ENCODE measurements at places on chromosomes 2 and 18.

GRCh38 chr18:75742516-75742915 lies 315.0 kb upstream of the SMIM21 start:
- no peak for DNase-seq

DNA sequence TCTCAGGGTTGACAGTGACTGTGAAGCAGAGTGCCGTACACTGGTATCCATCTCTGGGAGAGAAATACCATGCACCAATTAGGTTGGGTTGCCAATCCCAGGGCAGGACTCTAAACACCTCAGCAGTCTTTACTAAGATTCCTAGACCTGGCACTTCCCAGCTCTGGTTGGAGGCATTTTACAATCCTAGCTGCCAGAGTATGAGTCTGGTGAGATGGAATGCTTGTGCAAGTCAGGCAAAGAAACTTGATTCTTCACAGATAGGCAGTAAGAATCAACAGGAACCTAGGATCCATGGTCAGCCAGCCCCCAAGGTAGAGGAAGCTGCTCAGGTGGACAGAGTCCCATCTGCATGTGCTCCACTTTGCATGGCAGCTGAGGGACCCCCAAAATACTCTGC lies 6.0 kb upstream of the UGT1A5 start:
- no peak for DNase-seq

- DNase-seq = peak; percentile 56
These were observed 64.4 kb downstream of the NCK2 start for GRCh38 chr2:105809097-105809473.

DNA sequence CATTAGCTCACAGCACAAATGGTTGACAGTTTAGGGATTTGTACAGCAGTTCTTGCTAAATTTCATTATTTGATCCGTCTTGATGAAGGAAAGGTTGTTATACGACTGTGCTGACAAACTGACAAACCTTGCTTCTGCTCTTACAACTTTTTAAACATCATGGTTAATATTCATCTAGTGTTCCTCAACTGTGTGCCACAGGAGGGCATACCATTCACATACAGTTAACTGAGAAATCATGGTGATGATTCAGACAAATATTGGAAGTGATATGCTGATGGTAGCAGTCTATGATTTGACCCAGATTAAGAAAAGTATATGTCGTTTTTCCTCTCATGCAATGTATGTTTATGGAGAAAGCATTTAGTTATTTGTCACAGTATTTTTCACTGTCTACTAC lies 129.8 kb upstream of the FSIP2 start:
- no peak for DNase-seq

DNA sequence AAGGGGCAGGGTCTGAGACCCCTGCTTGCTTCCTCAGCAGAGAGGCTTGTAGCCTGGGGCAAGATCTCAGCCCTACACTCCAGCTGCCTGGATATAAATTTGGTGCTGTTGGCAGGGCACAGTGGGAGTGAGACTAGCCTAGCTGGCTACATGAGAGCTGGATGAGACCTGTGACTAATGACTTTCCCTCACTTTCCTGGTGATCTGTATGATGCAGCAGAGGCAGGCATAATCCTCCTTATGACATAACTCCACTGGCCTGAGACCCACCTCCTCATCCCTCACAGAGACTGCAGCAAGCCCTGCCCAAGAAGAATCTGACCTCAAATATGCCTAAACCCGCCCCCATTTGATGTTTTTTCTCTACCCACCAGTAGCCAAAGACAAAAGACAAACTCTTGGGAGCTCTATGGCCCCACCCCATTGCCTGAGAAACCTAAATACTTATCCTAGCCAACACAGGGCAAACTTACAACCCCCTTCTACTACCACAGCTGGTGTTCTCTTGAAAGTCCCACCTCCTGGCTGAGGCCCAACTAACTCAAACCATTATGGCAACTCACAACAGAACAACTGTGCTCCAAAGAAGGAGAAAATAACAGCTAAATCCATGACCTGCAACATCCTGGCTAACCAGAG lies 102.7 kb downstream of the NR4A2 start:
- no peak for DNase-seq

- DNase-seq = no peak
These were observed 35.6 kb upstream of the PNPT1 start for GRCh38 chr2:55729136-55729685.

DNA sequence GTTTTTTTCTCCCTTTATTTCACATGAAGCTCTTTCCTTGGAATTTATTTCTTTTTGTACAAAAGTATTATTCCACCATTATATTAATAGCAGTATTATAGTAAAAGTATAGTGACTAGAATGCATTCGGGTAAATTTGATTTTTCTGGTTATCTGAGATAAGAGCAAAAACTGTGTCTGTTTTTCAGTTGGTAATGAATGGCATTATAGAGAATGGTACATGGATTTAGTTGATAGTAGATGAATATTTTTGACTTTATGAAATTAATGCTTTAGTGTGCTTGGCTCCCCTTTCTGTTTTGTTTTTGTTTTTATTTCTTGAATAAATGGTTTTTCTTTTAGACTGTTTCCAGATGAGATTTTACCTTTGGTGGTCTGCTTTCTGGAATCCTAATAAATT lies 71.8 kb downstream of the MTA3 start:
- DNase-seq = no peak

DNA sequence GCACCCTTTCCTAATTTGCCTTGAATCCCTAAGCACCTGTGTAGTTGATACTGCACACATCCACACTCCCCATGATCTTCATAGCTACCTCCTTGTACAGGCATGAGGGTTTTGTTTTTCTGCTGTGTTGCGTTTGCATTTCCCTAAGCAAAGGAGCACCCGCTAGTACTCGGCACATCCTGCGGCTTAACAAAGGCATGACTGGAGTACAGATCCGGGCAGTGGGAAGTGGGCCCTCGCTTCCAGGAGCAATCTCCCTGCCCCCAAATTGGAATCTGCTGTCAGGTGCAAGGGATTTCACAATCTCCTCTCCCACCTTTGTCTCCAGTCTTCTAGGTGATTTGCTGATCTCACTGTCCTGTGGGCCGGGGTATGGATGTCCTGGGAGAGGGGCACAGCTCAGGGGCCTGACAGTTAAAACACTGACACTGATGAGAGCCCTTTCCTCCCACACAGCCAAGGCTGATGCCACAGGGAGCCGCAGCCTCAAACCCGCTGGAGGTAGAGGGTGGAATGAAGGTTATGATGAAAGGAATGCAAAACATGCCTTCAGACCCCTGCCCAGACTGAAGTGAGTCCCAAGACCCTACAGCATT lies 98.7 kb upstream of the THOC1 start:
- DNase-seq = no peak

DNA sequence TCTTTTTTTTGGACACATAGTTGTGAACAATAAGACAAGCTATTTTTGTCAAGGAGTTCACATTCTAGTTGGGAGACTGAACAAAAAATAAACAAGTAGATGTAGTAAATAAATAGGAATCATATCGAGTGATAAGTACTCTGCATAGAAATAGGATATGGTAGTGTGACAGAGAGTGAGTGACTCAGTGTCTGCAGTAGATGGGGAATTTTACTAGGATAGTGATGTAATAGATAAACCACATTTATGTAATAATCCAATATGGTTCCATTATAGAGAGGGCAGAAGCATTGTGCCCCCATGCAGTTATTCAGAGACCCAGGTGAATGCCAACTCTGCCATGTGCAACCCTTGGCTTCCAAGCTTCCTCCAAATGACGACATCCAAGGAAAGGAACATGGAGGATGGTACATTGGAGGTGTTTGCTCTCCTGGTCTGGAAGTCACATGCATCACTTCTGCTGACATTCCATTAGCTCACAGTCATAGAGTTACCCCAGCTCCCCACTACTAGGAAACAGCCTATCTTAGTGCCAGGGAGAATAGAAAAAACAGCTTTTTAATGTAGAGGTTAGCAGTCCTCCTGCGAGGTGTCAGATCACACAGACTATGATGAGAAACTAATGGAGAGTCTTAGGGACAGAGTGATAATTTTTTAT lies 595.4 kb downstream of the NYAP2 start:
- no peak for DNase-seq

DNA sequence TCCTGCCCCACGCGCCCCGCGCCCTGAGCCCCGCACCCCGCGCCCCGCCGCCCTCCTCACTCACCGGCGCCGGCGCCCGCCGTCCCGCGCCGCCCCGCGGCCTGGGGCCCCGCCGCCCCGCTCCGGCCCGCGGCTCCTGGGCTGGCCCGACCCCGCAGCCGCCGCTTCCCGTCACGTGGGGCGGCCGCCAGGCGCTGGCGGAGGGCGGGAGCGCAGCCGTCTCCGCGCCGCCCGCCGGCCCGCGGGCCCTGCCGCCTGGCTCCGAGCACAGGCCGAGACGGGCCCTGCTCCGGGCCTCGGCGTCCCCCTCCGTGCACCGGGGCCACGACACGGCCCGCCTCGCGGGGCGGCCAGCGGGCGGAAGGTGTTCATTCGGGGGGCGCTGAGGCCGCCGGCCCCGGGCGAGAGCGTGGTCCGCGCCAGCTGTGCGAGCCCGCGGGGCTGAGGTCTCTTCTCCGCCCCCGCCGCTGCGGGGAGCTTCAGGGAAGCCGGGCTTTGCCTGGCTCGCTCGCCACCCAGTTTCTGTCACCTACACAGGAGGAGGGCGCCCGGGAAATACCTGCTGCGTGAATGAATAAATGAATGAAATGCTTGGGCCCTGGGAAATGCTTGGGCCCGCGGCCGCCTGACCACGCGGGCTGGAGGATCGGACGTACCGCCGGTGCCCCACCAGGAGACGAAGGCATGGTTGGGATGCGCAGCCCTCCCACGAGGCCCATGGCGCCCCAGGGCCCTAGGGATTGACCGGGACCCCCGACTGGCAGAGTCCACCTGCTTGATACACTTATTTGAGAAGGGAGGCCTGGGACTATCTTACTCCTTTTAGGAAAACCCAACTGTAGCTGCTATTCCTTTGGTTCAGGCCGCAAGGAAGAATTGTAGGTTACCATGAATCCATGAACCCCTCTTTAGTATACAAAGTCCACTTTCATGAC lies at the start of gene TGFBRAP1:
TGFBRAP1 (minus strand) TSS at position 175 of the 935 bp plus-strand sequence. CDS start 21,434 bp downstream, outside the sequence.
- DNase-seq = no peak

GRCh38 chr2:60552851-60553494 lies 481 bp downstream of the BCL11A start:
- DNase-seq = no peak

- DNase-seq = no peak
These were observed 44.0 kb upstream of the PDCL3 start for GRCh38 chr2:100518801-100519200.

- no peak for DNase-seq
These were observed 134.9 kb upstream of the CNTNAP5 start for GRCh38 chr2:123890148-123890547.

DNA sequence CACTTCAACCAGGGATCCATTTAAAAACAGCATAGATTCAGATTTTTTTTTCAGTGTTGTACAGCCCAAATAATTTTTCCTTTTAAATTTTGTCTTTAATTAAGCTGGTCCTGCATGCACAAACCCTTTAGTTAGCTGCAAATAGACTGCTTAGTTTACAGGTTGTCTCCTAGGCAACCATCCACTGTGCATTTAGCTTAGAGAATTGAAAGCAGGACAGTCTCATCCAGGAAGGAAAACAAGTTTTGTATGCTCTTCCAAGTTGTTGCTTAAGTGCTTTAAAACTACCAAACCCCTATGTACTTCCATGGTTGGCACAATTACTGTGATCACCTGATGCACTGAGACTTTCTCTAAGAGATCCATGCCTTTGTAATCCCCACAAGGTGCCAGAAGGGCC lies at the start of gene MAP3K19:
MAP3K19 (minus strand) TSS at position 148 of the 400 bp plus-strand sequence. CDS start 22,800 bp downstream, outside the sequence.
- no peak for DNase-seq

GRCh38 chr2:168002021-168002553 lies 245.3 kb downstream of the STK39 start:
- peak; percentile 63 for DNase-seq

GRCh38 chr2:64781711-64782390 lies 128.1 kb upstream of the SERTAD2 start:
- no peak for DNase-seq

GRCh38 chr2:101745711-101746694 lies 48.5 kb downstream of the MAP4K4 start:
- DNase-seq = no peak

GRCh38 chr2:85579266-85579935 lies 2.0 kb downstream of the VAMP8 start:
- no peak for DNase-seq

DNA sequence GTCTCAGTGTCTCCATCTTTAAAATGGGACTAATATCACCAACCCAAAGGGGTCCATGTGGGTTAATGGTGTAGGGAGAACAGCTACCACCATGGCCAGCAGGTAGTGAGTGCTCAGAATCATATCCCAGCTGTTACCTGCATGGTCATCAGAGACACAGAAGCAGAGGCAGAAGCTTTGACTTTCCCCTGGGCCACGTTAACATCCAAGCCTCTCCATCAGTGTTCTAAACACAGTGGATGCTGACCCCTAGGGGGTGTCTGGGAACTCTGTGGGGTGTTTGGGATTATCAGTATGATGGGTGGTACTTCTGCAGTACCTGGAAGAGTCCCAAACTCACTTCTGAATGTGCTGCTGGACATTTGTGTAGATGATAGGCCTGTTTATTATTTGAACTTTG lies 93.6 kb downstream of the GYPC start:
- no peak for DNase-seq

GRCh38 chr2:99181624-99182000 lies 628 bp downstream of the MRPL30 start:
- no peak for DNase-seq

GRCh38 chr2:107717661-107718060 lies 109.0 kb upstream of the RGPD4 start:
- no peak for DNase-seq

- no peak for DNase-seq
These were observed 523.5 kb upstream of the ZEB2 start for GRCh38 chr2:145043399-145043834.

- no peak for DNase-seq
These were observed 63.8 kb downstream of the PIK3C3 start for GRCh38 chr18:42018831-42019230.

GRCh38 chr2:15923597-15923996 lies 16.8 kb upstream of the MYCN start:
- no peak for DNase-seq

DNA sequence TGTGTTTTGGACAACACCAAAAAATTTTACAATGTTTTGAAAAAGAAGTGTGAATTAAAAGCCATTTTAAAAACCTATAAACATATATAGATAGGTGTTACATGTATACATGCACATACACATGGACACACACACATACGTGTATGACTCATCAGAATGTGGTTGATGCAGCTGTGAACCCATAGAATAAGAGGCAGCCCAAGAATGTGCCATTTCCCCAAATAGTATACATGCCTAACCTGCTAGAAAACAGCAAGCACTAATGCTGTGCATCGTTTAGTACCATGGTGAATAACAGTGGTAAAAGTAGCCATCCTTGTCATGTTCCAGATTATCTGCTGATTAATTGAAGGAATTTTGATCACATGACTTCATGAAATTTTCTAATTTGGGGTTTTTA lies 149.0 kb downstream of the DSEL start:
- no peak for DNase-seq

DNA sequence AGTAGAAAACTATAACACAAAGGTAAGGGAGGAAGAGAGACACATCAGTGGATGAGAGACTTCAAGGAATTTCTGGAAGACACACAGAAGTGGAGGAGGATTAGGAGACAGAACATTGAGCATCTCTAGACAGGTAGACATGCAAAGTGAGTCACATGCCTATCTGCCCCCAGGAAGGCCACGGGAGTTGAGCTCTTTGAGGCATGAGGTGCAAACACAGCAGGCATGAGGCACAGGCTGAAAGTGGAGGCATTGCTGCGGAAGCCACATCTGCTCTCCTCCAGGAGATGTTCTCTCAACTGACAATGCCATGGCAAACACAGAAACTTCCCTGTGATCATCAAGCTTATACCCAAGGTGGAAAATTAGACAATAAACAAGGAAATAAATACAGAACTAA lies 481.6 kb upstream of the MYT1L start:
- DNase-seq = no peak

GRCh38 chr18:55387139-55387984 lies 200.6 kb downstream of the TCF4 start:
- no peak for DNase-seq

- DNase-seq = no peak
These were observed 2.8 kb downstream of the DUSP2 start for GRCh38 chr2:96142217-96143113.

Measured in activated CD4-positive, alpha-beta T cell treated with anti-CD3 and anti-CD28 coated beads, Interleukin-2, Interleukin-4, amounts not matched to agents 100 ng/mL and 50 ng/mL, durations not matched to agents 16 hours and 8 hours (primary cell).